ENCODE measurements at places on chromosomes 6 and 20.

GRCh38 chr6:148455225-148455624, 112.6 kb downstream of the SASH1 start:
- no peak for DNase-seq

GRCh38 chr6:135114355-135115145, 59.9 kb upstream of the HBS1L start:
- DNase-seq = peak; percentile 29

DNA sequence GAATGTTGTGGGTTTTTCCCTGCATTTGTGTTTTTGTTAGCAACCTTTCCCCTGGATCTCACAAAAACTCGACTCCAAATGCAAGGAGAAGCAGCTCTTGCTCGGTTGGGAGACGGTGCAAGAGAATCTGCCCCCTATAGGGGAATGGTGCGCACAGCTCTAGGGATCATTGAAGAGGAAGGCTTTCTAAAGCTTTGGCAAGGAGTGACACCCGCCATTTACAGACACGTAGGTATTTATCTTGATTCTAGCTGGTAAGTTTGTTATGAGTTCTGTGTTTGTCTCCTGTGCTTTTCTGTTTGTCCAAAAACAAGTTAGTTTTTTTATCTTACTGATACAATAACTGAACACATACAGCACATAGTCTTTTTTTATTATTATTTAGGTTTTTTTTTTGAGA, 3.0 kb downstream of the SLC25A27 start:
- DNase-seq = no peak

DNA sequence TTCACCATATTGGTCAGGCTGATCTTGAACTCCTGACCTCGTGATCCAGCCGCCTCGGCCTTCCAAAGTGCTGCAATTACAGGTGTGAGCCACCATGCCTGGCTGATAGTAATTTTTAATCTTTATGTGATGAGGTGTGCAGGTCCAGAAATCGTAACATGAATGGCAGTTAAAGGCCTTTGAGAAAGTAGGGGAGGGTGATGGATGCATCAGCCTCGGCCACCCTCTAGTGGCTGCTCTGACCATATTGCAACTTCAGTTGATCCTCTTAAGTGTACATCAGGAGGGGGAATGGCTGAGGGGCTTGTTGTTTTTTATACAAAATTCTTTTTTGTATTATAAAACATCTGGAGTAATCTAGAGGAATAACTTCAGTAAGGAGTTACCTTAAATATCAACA, 193.0 kb downstream of the ZFAND3 start:
- DNase-seq = no peak

GRCh38 chr6:120945905-120946594, 388.2 kb downstream of the TBC1D32 start:
- DNase-seq = no peak

GRCh38 chr6:63571361-63572043, 778 bp upstream of the LOC128125822 start:
- DNase-seq = peak; percentile 69

DNA sequence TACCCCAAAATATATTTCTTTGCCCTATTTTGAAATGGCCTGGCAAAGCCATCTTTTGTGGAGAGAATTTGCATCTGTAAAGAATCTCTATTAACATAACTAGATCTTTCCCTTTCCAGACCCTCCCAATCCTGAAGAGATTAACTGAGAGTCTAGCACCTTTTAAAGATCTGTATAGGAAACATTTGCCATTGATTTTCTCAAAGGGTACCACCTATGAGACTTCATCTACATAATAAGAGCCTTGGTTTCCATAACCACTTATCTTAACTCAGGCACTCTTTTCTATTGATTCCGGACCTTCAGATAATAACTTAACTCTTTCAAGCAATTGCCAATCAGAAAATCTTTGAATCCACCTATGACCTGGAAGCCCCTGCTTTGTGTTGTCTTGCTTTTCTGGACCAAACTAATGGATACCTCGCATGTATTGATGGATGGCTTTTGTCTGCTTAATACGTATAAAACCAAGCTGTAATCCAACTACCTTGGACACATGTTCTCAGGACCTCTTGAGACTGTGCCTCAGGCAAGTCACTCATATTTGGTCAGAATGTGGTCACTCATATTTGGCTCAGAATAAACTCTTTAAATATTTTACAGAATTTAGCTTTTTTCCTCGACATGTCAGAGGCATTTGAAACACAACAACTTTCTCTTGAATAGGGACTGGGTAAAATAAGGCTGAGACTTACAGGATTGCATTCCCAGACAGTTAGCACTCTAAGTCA, 31.4 kb downstream of the SLC22A2 start:
- DNase-seq = no peak

- no peak for DNase-seq
Observed at GRCh38 chr6:136077834-136078576, 172.1 kb downstream of the MTFR2 start.

GRCh38 chr6:145823328-145823944, 8.8 kb upstream of the FBXO30 start:
- DNase-seq = no peak

GRCh38 chr20:34072076-34072475, 40.0 kb downstream of the EIF2S2 start:
- DNase-seq = no peak

DNA sequence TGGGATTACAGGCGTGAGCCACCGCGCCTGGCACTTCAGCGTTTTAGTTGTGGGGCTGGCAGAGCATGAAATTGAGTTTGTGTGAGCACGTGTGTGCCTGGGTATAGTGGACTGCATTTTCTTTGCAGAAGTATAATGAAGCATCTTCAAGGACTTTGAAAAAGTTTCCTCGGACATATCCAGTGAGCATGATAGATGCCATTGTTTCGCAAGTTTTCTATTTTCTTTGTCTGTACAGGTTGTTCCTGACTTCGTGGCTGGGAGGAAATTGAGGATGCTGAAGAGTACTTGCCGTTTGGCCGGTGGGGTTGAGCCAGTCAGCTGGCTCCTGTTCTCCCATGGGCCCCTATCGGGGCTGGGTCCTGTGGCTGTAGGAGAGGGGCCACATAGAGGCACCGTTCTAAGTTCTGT, 55.9 kb downstream of the RREB1 start:
- DNase-seq = no peak

- no peak for DNase-seq
Observed at GRCh38 chr6:2378891-2379652, 133.7 kb upstream of the GMDS start.

GRCh38 chr6:139124887-139125672, 9.8 kb upstream of the HECA start:
- peak; percentile 62 for DNase-seq

DNA sequence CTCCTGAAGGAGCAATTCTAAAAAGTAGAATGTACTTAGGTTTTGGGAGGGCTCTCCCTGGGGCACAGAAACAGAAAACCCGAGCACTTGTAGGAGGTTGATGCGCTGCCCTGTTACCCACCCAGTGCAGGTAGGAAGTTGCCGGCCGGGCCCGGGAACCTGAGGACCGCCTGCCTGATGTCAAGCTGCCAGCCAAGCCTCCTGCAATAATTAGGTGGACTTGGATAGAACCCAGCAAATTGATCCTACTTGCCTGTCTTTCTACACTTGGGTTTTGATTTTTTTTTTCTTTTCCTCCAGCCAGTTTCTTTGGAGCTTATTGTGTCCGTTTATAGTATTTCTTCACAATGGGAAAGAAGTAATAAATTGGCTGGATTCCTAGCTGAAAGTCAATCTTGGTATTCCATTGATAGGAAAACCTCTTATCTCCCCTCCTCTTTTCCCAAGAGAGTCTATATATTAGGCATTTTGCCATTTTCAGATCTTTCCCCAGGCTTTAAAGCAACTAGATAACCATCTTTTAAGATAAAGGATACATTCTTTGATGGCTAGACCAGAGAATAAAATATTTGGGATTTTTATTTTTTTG, 78.3 kb upstream of the FYN start:
- no peak for DNase-seq

DNA sequence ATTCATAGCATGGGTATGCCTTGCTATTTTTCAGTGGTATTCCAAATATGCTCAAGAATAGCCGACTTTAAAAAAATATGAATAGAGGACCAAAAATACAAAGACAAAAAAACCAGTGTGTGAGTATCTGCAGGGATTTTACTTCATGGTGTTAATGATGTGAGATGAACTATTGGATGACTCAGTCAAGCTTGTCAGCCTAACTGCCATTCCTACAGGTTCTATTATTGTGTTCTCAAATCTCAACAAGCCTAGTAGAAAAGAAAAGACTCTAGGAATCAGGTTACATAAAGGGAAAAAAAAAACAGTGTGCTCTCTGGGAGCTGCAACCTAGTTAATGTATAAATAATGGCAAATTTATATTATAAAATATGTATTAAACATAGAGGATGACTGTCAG, 588.4 kb upstream of the BTBD3 start:
- no peak for DNase-seq

GRCh38 chr20:38798266-38798665, 7.2 kb upstream of the PPP1R16B start:
- DNase-seq = no peak

- DNase-seq = no peak
Observed at GRCh38 chr20:6692566-6693173, 74.8 kb upstream of the BMP2 start.

- no peak for DNase-seq
Observed at GRCh38 chr6:37016995-37017394, 11.5 kb downstream of the FGD2 start.

- no peak for DNase-seq
Observed at GRCh38 chr20:8940326-8940725, 128.6 kb upstream of the PLCB4 start.

- DNase-seq = no peak
Observed at GRCh38 chr6:25959890-25960536, 2.6 kb upstream of the TRIM38 start.

DNA sequence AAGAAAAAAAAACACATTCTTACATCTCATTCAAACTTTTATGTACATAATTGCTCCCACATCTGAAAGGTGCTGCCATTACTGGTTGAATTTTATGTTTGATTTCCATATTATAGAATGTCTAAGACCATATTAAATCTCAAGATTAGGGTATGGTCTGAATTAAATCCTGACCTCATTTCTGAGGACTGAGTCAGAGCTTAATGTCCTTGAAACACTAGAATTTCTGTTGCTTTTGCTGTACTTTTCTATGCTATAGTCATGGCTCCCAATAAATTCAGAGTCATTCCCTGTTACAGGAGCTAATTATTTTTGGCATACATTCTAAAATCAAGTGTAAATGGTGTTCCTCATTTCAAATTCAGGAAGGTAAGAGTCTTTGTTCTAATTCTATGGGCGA, 285.3 kb upstream of the MANEA start:
- DNase-seq = no peak

DNA sequence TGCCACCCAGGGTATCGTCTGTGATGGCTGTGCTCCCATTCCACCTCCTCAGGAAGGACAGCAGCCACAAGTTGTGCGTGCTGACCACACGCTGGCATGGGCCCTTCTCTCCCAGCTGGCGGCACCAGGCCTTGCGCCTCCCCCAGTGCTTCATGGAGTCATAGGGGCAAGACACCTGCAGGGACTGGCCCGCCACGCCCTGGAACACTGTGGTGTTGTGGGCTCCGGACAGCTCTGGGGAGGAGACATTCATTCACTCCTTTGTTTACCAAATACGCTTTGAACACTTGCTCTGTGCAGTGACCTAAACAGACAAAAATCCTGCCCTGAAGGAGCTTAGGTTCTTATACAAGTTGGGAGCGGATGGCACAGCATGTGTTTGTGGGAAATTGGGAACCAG, 1.5 kb downstream of the TREM2 start:
- DNase-seq = no peak

- no peak for DNase-seq
Observed at GRCh38 chr6:153251326-153251725, 120.2 kb upstream of the RGS17 start.

DNA sequence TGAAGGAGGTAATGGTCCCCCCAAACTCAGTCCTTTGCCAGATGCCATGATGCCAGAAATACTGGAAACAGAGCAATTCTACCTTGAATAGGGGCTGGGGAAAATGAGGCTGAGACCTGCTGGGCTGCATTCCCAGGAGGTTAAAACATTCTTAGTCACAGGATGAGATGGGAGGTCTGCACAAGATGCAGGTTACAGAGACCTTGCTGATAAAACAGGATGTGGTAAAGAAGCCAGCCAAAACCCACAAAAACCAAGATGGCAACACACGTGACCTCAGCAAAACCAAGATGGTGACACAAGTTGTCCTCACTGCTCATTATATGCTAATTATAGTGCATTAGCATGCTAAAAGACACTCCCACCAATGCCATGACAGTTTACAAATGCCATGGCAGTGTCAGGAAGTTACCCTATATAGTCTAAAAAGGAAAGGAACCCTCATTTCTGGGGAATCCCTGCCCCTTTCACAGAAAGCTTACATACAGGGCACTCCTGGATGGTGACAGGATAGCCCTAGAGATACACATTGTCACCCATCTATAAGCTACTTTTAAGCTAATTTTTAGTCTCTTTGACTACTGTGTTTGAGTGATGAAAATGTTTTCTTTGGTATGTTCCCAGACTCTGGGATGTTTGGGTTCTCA, 979.7 kb downstream of the TBC1D32 start:
- DNase-seq = no peak

GRCh38 chr20:23507346-23507745, 16.4 kb downstream of the CST8 start:
- no peak for DNase-seq

DNA sequence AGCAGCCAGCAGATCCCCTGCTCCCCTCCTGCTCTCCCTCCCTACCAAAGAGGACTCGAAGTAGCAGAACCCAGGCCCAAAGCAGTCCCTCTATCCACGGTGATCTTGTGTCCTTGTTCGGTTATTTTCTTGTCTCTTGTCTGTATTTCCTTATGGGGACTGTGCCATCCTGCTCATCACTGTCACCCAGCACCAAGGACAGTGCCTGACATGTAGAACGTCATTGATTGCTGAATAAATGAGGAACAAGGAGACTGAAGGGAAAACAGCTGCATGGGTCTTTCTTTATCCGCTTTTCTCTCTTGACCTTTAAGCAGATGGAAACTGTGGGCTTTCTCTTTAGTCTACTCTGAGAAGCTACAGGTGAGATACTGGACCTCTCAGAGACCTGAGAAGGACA, 29.4 kb upstream of the ZNF831 start:
- DNase-seq = no peak

DNA sequence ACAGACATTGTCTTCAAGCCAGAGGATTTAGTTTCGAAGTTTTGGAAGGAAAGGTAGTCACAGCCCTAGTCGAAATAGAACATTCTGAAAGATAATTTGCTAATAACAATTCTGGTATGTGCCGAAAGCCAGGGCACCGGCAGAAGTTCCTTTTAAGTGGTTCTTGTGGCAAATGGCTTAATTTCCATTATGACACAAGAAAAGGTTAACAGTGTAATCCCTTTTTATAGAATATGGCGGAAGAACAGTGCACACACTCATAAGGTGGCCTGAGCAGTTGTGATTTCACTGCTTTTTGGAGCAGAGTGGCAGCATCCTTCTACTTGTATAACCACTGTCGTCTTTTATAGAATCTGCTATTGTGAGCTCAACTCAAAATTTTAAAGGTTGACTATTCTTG, 152.4 kb downstream of the SASH1 start:
- DNase-seq = no peak

All from T-helper 2 cell (primary cell).